ENCODE measurements at places on chromosomes 11 and 22.

DNA sequence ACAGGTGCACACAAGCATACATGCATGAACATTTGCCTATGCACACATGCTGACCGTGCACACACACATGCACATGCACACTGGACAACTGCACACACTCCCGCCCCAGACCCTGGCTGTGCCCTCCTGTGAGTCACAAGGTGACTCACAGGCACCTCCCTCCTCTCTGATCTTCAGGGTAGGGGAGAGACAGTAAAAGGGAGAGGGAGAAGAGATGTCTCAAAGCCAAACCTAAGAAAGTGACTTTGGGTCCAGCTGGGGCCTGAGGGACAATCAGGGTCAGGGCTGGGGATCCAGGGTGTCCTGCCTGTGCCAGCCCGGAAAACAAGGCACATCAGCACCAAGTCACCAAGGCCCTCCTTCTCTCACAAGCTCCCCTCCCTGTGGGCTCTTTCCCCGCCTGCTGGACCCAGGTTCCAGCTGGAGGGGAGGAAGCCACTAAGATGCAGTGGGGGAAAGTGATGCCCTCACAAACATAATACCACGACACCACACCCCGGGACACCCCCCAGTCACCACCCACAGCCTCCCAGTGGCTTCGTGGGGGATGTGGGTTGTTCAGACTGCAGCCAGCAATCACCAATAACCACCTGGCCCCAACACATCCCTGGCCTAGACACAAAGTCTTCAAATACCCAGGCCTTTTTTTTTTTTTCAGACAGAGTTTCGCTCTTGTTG lies 39.3 kb downstream of the PDGFB start:
- peak; percentile 26 for DNase-seq

GRCh38 chr22:21449531-21450319 lies 17.5 kb upstream of the TMEM191C start:
- no peak for DNase-seq

- no peak for DNase-seq
Observed at GRCh38 chr11:106381895-106382294, 304.4 kb downstream of the AASDHPPT start.

- no peak for DNase-seq
Observed at GRCh38 chr11:117172724-117173421, 5.7 kb upstream of the SIDT2 start.

DNA sequence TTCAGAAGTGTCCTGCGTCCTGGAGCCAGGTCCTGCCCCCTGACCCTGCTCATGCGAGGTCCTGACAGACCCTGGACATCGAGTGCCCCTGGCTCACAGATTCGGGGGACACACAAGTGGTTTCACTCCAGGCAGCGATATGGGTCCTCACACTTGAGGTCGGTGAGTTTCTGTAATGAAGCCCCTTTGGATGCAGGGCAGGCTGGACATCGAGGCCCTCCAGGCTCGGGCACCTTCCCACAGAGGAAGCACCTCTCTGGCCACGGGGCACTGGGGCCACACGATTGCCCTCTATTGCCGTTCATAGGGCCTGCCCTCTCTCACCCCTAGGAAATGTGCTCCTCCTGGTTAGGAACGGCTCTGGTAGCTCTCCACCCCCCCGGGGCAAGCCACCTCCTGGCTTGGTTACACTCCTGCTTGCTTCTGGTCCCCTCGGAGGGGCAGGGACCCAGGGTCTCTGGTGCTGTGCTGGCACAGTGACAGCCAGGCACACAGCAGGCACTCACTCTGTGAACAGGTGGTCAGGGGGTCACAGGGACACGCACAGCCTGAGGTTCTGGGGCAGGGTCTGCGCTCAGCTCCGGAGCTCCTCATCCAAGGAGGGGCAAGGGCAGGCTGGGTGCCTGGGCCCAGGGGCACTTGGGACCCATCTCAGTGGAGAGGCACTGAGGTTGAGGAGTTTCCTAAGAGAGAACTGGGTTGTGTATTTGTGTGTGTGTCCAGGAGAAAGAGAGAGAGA lies 907.7 kb downstream of the BRD1 start:
- no peak for DNase-seq

DNA sequence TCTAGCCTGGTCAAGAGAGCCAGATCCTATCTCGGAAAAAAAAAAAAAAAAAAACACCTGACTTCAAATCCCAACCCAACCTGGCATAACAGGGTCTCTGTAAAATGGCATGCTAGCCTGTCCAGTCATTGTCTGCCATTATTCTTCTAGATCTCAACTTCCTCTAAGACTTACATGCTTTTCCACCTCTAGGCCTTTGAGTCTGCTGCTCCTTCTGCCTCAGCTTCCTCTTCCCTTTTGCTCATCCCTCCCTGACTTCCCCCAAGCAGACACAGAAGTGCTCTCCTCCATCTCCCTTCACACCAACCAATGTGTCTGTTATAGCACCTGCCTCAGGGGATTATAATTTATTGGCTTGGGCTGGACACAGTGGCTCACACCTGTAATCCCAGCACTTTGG lies 7.8 kb downstream of the STK33 start:
- DNase-seq: no peak

DNA sequence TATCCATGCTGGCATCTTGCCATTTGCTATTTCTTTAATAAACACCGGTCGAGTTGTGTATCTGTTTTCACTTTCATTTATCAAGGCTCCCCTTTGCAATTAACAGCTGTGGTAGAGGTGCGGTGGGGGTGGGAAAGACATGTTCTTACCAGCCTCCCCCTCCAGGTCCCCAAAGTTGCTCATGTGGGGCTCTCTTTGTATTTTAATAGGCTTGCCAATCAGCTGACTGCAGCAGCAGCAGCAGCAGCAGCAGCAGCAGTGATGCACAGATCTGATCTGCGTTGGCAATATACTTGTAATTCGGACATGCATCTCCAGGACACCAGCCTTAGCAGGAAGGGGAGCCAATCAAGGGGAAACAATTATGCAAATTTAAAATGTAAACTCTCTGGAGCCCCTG lies 40.3 kb upstream of the E2F8 start:
- DNase-seq: no peak
